ENCODE measurements at places on chromosomes 2 and 18. TPM values are rescaled to one million over a fixed set of nuclear protein-coding genes. Genes with fewer than 3 reads are reported as not detected.

Gene SP110
- total RNA-seq: 36.9 TPM

Gene REG1B
- total RNA-seq: not detected

DNA sequence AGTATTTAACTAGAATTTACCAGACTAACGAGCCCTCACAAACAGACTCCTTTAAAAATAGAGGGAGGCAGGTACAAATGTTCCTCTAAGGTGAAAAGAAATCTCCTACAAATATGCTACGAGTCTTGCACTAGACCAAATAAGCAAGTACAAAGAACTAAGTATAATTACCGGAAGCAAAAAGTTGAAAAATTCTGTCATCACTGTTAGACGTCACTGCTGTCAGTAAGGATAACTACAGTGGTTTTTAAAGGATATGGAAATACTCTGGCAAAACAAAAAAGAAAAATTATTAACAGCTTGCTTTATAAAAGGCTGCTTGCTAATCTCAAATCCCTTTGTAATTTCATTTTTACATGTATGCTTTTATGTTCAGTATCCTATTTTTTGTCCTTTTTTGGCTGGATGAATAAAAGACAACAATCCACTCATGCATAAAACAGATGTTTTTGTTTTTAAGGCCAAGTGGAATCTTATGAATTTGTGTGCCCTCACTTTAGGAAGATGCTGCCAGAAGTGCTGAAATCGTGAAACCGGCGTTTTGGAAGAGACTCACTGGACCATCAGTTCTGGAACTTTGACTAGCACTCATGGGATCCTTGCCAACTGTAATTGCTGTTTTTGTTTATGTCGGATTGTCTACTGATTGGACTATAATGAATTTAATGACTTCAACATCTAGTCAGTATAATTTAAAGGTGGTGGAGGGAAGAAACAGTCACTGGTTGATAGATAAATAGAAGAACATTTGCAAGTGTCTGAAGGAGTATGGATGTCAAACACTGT is 6.7 kb downstream of the ZNF521 start:
- no peaks in the 10 kb centered on the region for H3K36me3 ChIP-seq
- H3K27me3 ChIP-seq: peaks cover 8% of the 10 kb centered on the region
- H3K4me3 ChIP-seq: no peak overlapping the region
- H3K4me1 ChIP-seq: peaks cover 5% of the 10 kb centered on the region

DNA sequence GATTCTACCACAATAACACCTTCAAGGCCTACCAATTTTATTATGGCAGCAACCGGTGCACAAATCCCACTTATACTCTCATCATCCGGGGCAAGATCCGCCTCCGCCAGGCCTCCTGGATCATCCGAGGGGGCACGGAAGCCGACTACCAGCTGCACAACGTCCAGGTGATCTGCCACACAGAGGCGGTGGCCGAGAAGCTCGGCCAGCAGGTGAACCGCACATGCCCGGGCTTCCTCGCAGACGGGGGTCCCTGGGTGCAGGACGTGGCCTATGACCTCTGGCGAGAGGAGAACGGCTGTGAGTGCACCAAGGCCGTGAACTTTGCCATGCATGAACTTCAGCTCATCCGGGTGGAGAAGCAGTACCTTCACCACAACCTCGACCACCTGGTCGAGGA is 17.1 kb downstream of the APCDD1 start:
- peaks cover 2% of the 10 kb centered on the region for H3K4me1 ChIP-seq
- H3K27me3 ChIP-seq: no peaks in the 10 kb centered on the region
- peaks cover 3% of the 10 kb centered on the region for H3K36me3 ChIP-seq
- H3K27ac ChIP-seq: no peak overlapping the region
- no peak for DNase-seq

Gene GULP1
- 61.3 TPM for total RNA-seq

GRCh38 chr2:66512626-66513025 is 77.7 kb downstream of the MEIS1 start:
- no peaks in the 10 kb centered on the region for H3K27me3 ChIP-seq
- H3K27ac ChIP-seq: no peak overlapping the region
- no peak for DNase-seq
- H3K36me3 ChIP-seq: no peaks in the 10 kb centered on the region

- no peak for DNase-seq
- no peaks in the 10 kb centered on the region for H3K36me3 ChIP-seq
- H3K27ac ChIP-seq: no peak overlapping the region
These were observed 89.7 kb downstream of the KCTD1 start for GRCh38 chr18:26458526-26459232.

Gene CDH19
- total RNA-seq: 1.4 TPM

DNA sequence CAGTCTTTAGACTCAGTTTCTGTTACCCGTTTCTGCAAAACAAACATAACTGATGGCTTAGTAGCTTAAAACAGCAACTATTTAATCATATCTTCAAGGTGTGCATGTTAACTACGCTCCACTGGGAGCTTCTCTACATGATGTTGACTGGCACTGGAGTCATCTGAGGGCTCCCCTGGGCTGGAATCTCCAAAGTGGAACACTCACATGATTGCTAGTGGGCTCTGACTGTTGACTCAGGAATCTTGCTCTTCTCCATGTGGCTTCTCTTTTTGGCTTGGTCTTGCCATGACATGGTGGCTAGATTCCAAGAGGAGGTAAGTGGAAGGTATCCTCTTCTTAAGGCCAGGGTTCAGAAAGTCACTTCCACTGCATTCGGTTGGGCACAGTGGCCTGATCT is 160.8 kb downstream of the PMAIP1 start:
- H3K4me1 ChIP-seq: no peaks in the 10 kb centered on the region

Gene ARHGEF4
- 21.2 TPM for total RNA-seq

Gene TP53I3
- 65.0 TPM for total RNA-seq

Gene CCDC68
- 25.9 TPM for total RNA-seq

DNA sequence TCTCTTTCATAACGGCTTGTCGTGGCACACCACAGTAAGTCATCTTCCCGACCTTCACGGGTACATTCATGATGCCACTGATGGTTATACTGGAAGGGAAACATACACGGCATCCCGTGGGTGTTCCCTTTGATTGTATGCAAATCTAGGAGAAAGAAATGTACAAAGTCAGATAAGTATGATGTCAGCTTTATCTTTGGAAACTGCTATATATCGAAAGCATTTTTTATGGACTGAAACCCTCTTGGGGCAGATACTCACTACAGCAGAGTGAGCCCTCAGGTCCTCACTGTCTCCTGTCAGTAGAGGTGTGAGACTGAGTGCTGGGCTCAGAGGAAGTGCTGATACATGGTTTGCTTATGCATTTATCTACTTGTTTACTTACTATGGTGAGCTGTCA is 20.4 kb downstream of the PLA2R1 start:
- H3K4me1 ChIP-seq: no peaks in the 10 kb centered on the region
- no peaks in the 10 kb centered on the region for H3K36me3 ChIP-seq
- H3K4me3 ChIP-seq: no peak overlapping the region

Gene COL5A2
- total RNA-seq: 28.7 TPM

- no peaks in the 10 kb centered on the region for H3K27me3 ChIP-seq
- peak; percentile 38 for DNase-seq
- no peak overlapping the region for H3K4me3 ChIP-seq
These were observed 15.0 kb downstream of the CRACDL start for GRCh38 chr2:98921062-98921461.

- no peaks in the 10 kb centered on the region for H3K27me3 ChIP-seq
- peak; percentile 54 for DNase-seq
- no peaks in the 10 kb centered on the region for H3K36me3 ChIP-seq
- no peak overlapping the region for H3K27ac ChIP-seq
- H3K4me1 ChIP-seq: no peaks in the 10 kb centered on the region
These were observed 213.8 kb upstream of the HAAO start for GRCh38 chr2:43005975-43006833.

DNA sequence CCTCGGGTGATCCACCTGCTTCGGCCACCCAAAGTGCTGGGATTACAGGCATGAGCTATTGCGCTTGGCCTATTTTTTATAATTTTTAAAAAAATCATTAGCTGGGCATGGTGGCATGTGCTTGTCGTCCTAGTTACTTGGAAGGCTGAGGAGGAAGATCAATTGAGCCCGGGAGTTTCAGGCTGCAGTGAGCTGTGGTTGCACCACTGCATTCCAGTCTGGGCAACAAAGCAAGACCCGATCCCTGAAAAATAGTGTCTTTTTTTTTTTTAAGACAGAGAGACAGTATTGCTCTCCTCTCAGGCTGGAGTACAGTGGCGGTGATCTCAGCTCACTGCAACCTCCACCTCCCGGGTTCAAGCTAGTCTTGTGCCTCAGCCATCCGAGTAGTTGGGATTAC is 4.8 kb downstream of the SSB start:
- peaks cover 13% of the 10 kb centered on the region for H3K36me3 ChIP-seq
- no peaks in the 10 kb centered on the region for H3K27me3 ChIP-seq
- H3K4me3 ChIP-seq: no peak overlapping the region
- H3K4me1 ChIP-seq: peaks cover 16% of the 10 kb centered on the region
- no peak for DNase-seq

DNA sequence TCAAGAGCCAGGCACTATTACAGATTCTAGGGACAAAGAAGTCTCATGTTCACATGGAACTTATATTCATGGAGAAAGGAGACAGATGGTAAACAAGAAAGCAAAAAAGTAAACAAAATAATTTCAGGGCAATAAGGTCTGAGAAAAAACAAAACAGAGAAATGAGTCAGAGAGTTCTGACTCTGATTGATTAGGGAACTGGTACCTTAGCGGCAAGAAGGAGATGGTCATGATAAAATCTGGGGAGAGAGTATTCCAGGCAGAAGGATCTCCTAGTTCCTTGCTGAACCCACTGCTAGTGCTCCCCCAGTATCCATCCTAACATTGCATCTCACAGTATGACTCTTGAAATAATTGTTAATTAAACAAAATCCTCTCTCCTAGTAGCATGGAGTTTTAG is 161.8 kb upstream of the KLF7 start:
- H3K27ac ChIP-seq: no peak overlapping the region
- no peaks in the 10 kb centered on the region for H3K27me3 ChIP-seq

GRCh38 chr2:98519156-98519555 is 74.5 kb downstream of the INPP4A start:
- peaks cover 8% of the 10 kb centered on the region for H3K4me1 ChIP-seq
- H3K4me3 ChIP-seq: no peak overlapping the region
- H3K36me3 ChIP-seq: peaks cover 4% of the 10 kb centered on the region
- no peak overlapping the region for H3K27ac ChIP-seq
- no peaks in the 10 kb centered on the region for H3K27me3 ChIP-seq

GRCh38 chr2:142915502-142915901 is 38.0 kb downstream of the KYNU start:
- H3K27ac ChIP-seq: no peak overlapping the region
- no peak overlapping the region for H3K4me3 ChIP-seq
- DNase-seq: no peak
- no peaks in the 10 kb centered on the region for H3K4me1 ChIP-seq
- H3K36me3 ChIP-seq: no peaks in the 10 kb centered on the region
- H3K27me3 ChIP-seq: no peaks in the 10 kb centered on the region

Gene SLC8A1
- 58.6 TPM for total RNA-seq

- no peak overlapping the region for H3K4me3 ChIP-seq
- DNase-seq: no peak
- H3K27me3 ChIP-seq: no peaks in the 10 kb centered on the region
- no peaks in the 10 kb centered on the region for H3K36me3 ChIP-seq
- H3K27ac ChIP-seq: no peak overlapping the region
These were observed 403.0 kb downstream of the NBAS start for GRCh38 chr2:15158100-15158499.

DNA sequence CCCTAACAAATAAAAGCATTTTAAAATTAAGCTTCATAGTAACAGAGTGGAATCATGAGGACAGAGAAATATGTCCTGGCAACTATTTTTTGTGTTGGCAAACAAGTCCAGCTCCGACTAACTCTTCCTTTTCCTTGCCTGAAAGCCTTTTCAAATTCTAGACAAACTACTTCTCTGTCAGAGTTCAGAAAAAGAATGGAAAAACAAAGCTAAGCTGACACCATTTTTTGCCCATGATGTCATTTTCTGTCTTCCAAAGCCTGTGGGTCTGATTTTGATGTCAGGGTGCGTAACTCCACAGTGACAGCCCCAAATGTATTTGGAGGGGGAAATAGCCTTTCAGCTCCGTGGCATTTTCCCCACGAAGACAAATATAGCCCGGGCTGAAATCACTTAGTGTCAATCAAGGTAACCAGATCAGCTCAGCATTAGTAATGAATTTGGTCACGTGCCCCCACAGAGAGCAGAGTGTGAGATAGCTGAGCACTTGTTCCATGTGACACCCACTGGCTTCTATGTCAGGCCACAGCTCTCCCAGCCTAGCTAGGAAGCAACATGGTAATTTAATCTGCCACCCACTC is 233.0 kb upstream of the SIX2 start:
- no peaks in the 10 kb centered on the region for H3K4me1 ChIP-seq
- H3K27ac ChIP-seq: no peak overlapping the region
- H3K27me3 ChIP-seq: no peaks in the 10 kb centered on the region
- no peaks in the 10 kb centered on the region for H3K36me3 ChIP-seq
- no peak overlapping the region for H3K4me3 ChIP-seq
- DNase-seq: no peak

DNA sequence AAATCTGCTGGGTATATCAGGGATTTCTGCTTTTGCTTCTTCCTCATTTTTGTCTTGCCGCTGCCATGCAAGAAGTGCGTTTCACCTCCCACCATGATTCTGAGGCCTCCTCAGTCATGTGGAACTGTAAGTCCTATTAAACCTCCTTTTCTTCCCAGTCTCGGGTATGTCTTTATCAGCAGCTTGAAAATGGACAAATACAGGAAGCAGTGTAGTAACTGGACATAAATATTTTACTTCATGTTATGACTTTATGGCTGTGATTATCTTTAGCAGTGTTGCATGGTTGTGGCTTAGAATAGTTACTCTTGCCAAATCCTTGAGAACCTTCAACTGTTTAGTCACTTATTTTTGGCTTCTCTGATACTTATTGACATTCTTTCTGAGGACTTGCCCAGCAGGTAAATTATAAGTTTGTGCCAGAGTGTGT is 66.2 kb upstream of the DLX2 start:
- no peak overlapping the region for H3K27ac ChIP-seq
- no peaks in the 10 kb centered on the region for H3K27me3 ChIP-seq
- H3K4me3 ChIP-seq: no peak overlapping the region
- no peak for DNase-seq
- H3K36me3 ChIP-seq: no peaks in the 10 kb centered on the region
- H3K4me1 ChIP-seq: peaks cover 9% of the 10 kb centered on the region

DNA sequence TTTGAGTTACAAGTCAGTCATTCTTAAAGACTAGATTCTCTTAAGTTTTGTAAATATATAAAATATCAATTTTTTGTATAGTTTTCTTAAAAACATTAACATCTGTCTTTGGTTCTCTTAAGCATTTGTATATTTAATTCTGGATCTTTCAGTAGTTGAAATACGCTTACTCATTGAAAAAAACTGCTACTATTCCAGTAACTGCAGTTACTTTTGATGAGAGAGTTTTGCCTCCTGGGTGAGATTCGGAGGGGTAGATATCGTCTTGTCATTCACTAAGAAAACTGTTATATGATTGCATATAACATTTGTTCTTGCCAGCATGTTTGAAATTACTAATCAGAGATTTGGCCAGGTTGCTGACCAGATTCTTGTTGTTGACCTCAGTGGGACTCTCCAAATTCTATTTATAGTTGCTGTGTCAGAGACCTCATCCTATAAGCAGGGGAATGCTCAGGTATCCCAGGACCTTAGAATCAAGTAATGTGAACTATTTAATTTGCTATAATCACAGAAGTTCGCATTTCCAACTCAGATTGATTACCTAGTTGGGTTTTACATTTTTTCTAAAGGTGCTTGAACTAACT is 7.9 kb downstream of the AGPS start:
- peaks cover 33% of the 10 kb centered on the region for H3K4me1 ChIP-seq
- no peak overlapping the region for H3K27ac ChIP-seq
- H3K36me3 ChIP-seq: no peaks in the 10 kb centered on the region
- no peaks in the 10 kb centered on the region for H3K27me3 ChIP-seq

GRCh38 chr2:51039581-51039980 is 7.6 kb upstream of the NRXN1 start:
- no peak overlapping the region for H3K4me3 ChIP-seq
- H3K27me3 ChIP-seq: no peaks in the 10 kb centered on the region
- no peaks in the 10 kb centered on the region for H3K4me1 ChIP-seq
- H3K36me3 ChIP-seq: no peaks in the 10 kb centered on the region
- no peak overlapping the region for H3K27ac ChIP-seq

GRCh38 chr2:241412144-241412543 is 56.1 kb downstream of the FARP2 start:
- no peak for DNase-seq
- no peak overlapping the region for H3K27ac ChIP-seq
